ENCODE measurements at places on chromosomes 6 and 20. TPM values are rescaled to one million over a fixed set of nuclear protein-coding genes. Genes with fewer than 3 reads are reported as not detected.

TRIM40 gene
- not detected for total RNA-seq

PLA2G7 gene
- total RNA-seq, result 7.5 TPM

TXLNB gene
- 0.62 TPM for total RNA-seq

PXDC1 gene
- total RNA-seq, result 0.31 TPM

DNA sequence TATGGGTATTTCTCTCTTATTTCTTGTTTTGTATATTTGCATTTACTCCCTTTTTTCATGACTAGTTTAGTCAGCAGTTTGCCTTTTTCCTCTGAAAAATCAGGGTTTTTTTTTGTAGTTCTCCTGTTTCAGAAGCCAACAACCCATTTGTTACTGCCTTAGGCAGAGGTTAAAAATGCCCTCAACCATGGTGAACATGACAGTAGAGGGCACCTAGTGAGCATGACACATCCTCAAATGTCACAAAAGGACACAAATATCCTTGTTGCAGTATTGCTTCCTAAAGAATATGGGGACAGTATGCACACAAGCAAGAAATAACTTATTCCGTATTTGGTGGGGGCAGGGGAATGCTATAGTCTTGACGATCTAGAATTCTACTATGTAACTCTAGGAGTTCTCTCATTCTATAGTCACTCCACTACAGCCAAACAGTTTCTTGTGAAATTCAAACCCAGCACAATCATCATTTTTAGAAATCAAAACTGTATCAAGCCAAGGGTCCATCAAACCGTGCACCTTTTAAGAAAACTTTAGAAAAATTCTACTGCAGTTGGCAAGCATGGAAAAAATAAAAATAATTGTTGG is 47.0 kb downstream of the GOPC start:
- no peak for DNase-seq

- DNase-seq, result no peak
Measured at GRCh38 chr6:170522565-170523183, 30.4 kb downstream of the PSMB1 start.

- DNase-seq, result no peak
Measured at GRCh38 chr6:20924911-20925543, 390.8 kb downstream of the CDKAL1 start.
